Left renal pelvis (tissue), 4 donors: ENCODE measurements at places on chromosomes 4 and X.

GRCh38 chr4:147430111-147430510 is 50.8 kb upstream of the EDNRA start:
- DNase-seq, result no peak

DNA sequence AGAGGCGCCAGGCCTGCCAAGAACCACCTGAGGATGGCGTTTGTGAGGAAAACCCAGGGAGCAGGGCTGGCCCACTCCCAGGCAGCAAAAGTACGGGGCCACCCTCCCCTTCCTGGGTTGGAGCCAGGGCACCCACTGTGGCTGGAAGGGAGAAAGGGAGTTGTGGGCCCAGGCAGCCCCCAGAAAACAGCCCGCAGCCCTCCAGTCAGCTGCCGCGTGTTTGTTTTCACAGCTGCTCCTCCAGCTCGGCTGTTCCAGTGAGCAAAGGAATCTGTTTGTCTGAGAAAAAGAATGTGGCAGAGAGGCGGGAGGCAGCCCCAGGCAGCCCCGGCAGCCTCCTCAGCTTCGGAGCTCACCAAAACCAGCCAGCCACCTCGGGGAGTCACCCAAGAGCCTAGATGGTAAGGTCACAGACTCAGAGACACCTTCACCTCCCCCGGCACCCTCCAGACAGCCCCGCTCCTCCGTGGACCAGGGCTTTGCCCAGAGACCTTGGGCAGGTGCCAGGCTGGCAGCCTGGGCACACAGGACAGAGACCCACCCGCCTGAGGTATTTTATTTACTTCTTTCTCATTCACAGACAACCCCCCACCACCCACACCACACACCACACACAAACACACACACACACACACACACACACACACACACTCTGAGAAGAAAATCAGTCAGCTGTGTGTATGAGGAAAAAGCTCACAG is 338.1 kb downstream of the BCOR start:
- DNase-seq, result no peak

DNA sequence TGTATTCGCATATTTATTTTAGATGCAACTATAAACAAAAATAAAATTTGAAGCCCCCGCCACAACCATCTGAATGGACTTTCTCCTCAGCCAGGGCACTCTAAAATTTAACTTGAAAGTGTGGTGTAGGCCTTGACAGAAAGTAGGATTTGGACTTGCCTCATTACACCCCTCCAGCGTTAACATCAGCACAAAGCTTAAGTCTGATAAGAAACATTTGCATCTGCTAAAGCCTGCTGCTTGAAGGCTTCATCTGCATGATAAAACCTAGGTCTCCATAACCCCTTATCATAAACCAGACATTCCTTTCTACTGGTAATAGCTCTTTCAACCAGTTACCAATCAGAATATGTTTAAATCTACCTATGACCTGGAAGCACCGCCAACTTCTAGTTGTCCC is 1046.5 kb downstream of the FAT4 start:
- DNase-seq, result no peak

DNA sequence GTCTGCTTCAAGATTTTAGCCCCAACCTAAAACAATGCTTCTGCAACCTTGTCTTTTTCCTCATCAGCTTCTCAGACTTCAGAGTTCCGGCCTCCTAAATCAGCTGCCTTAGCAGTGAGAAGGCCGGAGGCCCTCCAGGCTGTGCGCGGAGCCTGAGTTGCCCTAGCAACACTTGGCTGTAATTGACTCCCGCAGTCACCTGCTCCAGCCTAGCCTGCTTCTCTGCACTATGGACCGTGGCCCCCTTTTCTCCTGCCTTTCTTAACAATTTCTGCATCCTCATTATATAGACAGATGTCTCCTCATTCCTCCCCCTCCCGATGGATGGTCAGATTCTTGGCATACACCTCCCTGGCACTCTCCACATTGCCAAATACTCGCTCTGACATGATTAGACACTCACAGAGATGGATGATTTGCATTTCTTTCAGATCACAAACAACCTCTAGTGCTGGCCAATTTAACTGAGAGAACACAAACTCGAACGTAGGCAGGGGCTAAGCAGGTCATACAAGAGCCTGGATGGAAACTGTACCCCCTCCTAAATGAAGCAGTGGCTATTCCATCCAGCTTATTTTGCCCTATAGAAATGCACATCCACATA is 9.5 kb upstream of the HUWE1 start:
- no peak for DNase-seq

GRCh38 chr4:99947608-99948007 is 1.2 kb upstream of the DNAJB14 start:
- DNase-seq, result no peak

- no peak for DNase-seq
Observed at GRCh38 chr4:10175626-10176025, 59.0 kb upstream of the WDR1 start.

DNA sequence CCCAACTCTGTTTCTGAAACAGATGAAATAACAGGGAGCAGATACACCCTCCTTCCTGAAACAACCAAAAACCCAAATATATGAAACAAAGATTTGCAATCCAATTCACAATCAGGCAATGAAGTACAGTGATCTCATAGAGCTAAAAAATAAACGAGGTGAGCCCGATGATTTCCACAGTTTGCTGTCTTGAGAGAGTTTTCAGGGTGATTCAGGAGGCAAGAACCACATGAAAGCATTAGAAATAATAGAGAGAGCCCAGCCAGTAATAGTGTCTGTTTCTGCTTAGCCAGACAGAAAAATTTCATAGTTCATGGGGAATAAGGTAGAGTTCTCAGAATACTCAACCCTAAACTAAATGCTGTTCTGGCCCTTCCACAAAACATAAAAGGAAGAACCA is 296.2 kb downstream of the PDHA2 start:
- DNase-seq, result no peak

GRCh38 chrX:153412746-153413720 is 1.8 kb downstream of the ZFP92 start:
- DNase-seq, result no peak

GRCh38 chr4:175290401-175290800 is 372.2 kb downstream of the ADAM29 start:
- DNase-seq, result no peak

DNA sequence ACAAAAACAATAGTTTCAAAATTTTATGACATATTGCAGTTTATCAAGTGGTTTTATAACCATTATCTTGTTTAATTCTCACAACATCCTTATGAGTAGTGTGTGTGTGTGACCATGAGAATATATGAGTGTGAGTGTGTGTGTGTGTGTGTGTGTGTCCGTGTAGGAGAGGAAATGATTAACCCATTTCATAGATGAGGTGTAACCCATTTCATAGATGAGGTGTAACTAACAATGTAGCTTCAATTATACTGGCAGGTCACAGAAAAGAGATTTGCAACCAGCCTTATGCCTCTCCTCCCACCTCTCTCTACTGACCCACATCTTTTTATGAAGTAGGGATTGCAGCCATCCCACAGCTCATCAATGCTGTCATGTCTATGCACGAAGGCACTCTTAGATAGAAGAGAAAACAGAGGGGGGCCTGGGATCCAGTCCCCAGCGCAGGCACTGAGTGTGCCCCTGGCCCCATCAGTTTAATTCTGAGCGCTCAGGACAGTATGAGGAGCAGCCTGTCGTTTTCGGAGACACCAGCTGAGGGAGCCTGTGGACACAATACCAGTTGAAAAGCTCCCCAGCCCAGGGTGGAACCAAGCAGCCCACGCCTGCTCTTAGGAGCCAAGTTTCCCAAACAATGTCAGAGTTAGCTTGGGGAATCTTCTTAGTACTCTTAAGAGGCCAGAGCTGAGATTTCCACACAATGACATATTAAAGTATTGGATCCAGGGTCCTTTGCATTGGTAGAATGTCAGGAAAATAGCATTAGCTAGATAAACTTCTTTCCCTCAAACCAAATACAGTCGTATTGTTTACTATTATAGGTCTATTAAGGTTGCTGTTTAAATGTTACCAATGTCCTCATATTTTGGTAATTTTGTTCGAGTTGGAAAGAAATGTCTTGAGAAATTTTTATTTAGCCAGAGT is 88.6 kb downstream of the PALLD start:
- DNase-seq, result peak; percentile 59

- DNase-seq, result no peak
Observed at GRCh38 chr4:88357262-88357661, 21.4 kb upstream of the HERC6 start.

DNA sequence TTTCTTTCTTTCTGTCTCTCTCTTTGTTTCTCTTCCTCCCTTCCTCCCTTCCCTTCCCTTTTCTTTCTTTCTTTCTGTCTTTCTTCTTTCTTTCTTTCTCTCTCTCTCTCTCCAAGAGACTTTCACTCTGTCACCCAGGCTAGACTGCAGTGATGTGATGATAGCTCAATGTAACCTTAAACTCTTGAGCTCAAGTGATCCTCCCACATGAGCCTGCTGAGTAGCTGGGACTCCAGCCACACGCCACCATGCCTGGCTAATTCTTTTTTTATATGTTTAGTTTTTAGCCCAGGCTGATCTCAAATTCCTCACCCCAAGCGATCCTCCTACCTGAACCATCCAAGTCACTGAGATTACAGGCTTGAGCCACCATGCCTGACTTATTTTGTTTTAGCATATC is 64.3 kb upstream of the EMCN start:
- no peak for DNase-seq

GRCh38 chr4:73607375-73608033 is 12.7 kb downstream of the RASSF6 start:
- no peak for DNase-seq

DNA sequence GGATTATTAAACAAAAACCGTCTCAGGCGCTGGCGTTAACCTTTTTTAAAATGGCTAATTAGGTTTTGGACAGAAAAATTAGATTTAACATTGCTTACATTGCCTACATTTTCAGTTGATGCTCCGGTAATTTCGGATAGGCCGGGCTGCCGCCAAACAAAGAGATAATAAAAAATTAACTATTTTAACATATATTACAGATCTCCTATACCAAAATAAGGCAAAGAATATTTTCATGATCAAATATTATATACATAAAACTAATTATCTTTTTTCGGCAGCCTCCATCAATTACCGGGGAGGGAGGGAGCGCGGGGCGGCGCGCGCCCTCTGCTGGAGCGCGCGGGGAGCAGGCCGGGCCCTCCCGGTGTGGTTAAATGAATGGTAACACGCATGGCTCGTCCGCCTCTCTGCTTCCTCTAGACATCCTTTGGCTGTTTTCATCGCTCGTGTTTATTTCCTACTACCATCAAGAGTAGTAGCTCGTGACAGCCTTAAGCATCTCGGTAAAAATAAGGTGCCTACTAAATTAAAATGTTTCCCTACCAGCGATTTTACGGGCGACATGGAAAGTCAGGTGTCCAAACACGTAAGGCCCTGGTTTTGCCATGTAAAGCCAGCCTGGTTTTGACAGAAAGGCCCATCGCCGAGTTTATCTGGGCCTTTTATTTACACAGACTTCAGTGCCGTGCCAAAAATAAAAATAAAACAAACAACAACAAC is 52.4 kb upstream of the TMEM33 start:
- no peak for DNase-seq

- DNase-seq, result no peak
Observed at GRCh38 chrX:22025751-22026150, 6.4 kb upstream of the PHEX start.

- DNase-seq, result no peak
Observed at GRCh38 chr4:1402021-1402515, 4.2 kb downstream of the NKX1-1 start.

DNA sequence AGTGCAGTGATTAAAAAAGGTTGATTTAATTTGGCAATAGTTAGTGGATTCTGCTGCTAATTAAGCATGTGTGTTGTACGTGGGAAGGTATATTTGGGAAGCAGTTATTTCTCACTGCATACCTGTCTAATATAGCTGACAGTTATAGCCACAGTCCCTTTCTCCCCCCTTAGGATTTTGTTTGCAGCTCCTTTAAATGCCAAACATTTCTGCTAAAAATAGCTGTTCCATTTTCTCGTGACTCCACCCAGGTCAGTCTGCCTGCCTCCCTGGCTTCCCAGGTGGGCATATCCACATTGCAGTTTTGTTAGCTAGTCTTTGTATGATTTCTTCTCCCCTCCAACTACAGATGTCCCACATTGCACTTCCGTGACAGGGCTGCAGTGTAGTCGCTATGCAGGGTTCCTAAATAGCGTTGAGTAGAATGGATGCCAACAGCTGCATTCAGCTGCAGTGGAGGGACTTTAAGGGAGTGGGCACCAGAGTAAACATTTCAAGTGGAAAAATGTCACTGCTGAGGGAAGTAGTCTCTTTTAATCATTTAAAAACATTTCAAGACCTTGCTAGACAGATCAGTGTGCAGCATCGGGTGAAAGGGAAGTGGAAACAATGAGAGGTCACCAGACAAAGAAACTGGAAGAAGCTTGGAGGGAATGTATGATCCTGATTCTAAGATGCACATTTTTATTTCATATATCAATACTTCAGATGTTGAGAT is 326.3 kb downstream of the RAPGEF2 start:
- no peak for DNase-seq

DNA sequence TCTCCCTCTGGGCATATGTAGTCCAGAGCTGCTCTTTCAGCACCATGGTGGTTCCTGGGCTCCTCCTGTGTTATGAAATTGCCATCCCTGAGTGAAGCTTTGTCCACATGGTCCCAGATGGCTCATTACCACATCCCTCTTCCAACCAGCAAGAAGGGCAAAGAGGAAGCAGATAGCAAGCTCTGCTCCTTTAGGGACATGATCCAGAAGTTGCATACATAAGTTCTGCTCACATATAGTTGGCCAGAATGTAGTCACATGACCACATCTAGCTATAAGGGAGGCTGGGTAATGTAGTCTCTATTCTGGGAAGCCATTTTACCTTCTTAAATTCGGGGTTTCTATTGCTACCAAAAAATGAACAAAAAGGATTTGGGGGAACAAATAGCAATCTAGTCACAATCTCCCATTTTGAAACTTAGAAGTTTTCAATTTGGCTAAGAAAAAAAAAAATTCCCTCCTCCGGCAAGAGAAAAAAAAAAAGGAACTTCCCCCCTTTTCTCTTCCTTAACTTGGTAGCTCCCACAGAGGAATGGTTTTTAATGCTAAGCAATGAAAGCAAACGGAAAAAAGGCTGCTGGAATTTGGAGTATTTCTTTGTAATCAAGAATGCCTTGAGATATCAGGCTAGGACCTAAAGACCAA is 88.2 kb upstream of the USP9X start:
- peak; percentile 29 for DNase-seq

- DNase-seq, result no peak
Observed at GRCh38 chr4:178280362-178280761, 838.1 kb upstream of the AGA start.

- no peak for DNase-seq
Observed at GRCh38 chr4:54930226-54930625, 195.2 kb downstream of the KDR start.

GRCh38 chrX:137563681-137564651 is 2.0 kb upstream of the ZIC3 start:
- DNase-seq, result no peak
